Activated CD4-positive, alpha-beta memory T cell treated with anti-CD3 and anti-CD28 coated beads, Interleukin-2, amount 10 ng/mL, durations not matched to agents 7 days and 5 days (primary cell): ENCODE measurements at places on chromosomes 4 and X. TPM values are rescaled to one million over a fixed set of nuclear protein-coding genes. Genes with fewer than 3 reads are reported as not detected.

Gene IBSP
- total RNA-seq: not detected

- no peak overlapping the region for H3K4me3 ChIP-seq
- no peaks in the 10 kb centered on the region for H3K36me3 ChIP-seq
- peaks cover 1% of the 10 kb centered on the region for H3K4me1 ChIP-seq
- DNase-seq: no peak
- no peak overlapping the region for H3K27ac ChIP-seq
Measured at GRCh38 chr4:81747242-81747930, 275.7 kb upstream of the RASGEF1B start.

DNA sequence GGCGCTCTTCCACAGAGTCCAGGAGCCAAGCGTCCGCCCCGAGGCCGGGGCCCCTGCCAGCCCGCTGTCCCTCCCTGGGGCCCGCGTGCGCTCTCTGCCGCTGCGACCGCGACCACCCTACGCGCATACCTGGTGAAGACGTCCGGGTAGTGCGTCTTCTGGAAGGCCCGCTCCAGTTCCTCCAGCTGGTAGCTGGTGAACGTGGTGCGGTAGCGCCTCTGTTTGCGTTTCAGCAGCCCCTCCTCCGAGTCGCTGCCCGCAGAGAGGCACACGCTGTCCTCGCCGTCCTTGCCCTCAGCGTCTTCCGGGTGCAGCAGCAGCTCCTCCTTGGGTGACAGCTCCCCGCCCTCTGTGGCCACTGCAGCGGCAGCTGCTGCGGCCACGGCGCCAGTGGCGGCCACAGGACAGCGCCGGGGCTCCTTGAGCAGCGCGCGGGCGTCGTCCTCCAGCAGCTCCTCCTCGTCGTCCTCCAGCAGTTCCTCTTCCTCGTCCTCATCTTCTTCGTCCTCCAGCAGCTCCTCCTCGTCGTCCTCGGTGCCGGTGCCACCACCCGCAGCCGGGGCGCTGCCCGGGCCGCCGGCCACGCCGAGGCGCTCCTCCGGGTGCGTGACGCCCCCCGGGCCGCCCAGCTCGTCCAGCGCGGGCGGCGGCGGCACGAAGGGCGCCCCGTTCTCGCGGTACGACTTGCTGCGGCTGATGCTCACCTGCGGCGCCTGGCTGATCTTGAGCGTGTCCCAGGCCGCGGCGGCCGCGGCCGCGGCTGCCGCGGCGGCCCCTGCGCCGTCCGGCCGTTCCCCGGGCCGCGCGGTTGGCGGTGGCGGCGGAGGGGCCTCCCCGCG, 2.8 kb downstream of the ARX start:
- DNase-seq: no peak
- no peaks in the 10 kb centered on the region for H3K36me3 ChIP-seq
- H3K27ac ChIP-seq: no peak overlapping the region
- peak overlapping the region; percentile 63 for H3K4me3 ChIP-seq

GRCh38 chr4:51867689-51868448, 24.9 kb downstream of the DCUN1D4 start:
- H3K27ac ChIP-seq: no peak overlapping the region
- no peak for DNase-seq
- no peaks in the 10 kb centered on the region for H3K4me1 ChIP-seq
- no peak overlapping the region for H3K4me3 ChIP-seq
- peaks cover 43% of the 10 kb centered on the region for H3K36me3 ChIP-seq

- H3K27me3 ChIP-seq: no peaks in the 10 kb centered on the region
- H3K27ac ChIP-seq: no peak overlapping the region
- no peak overlapping the region for H3K4me3 ChIP-seq
- peaks cover 8% of the 10 kb centered on the region for H3K4me1 ChIP-seq
Measured at GRCh38 chr4:163548481-163549243, 54.2 kb downstream of the TMA16 start.

DNA sequence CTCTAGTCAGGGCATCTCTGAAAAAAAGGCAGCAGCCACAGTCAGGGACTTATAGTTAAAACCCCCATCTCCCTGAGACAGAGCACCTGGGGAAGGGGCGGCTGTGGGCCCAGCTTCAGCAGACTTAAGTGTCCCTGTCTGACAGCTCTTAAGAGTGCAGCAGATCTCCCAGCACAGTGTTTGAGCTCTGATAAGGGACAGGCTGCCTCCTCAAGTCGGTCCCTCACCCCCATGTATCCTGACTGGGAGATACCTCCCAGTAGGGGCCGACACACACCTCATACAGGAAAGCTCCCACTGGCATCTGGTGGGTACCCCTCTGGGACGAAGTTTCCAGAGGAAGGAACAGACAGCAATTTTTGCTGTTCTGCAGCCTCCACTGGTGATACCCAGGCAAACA, 129.0 kb downstream of the ANXA5 start:
- H3K36me3 ChIP-seq: no peaks in the 10 kb centered on the region
- DNase-seq: no peak
- H3K27me3 ChIP-seq: peaks cover 30% of the 10 kb centered on the region
- H3K4me3 ChIP-seq: no peak overlapping the region
- H3K4me1 ChIP-seq: peaks cover 2% of the 10 kb centered on the region
